ENCODE measurements at places on chromosomes 12 and 14.

GRCh38 chr12:126106706-126107105 lies 1041.5 kb downstream of the AACS start:
- no peak for DNase-seq

DNA sequence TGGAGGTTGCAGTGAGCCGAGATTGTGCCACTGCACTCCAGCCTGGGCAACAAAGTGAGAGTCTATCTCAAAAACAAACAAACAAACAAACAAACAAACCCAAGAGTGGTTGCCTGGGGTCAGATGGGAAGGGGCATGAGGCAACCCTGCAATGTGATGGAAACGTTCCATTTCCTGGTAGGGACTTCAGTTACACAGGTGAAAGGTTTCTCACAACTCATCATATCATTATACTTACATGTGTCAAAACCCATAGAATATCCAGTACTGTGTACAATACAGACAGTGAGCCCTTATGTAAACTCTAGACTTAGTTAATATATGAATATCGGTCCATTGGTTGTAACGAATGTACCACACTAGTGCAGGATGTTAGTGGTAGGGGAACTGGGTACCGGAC lies 7.2 kb upstream of the KLC1 start:
- no peak for DNase-seq

GRCh38 chr12:124501112-124501561 lies 66.3 kb downstream of the NCOR2 start:
- DNase-seq = no peak

- DNase-seq = no peak
Observed at GRCh38 chr14:97319691-97320090, 522.5 kb downstream of the VRK1 start.

DNA sequence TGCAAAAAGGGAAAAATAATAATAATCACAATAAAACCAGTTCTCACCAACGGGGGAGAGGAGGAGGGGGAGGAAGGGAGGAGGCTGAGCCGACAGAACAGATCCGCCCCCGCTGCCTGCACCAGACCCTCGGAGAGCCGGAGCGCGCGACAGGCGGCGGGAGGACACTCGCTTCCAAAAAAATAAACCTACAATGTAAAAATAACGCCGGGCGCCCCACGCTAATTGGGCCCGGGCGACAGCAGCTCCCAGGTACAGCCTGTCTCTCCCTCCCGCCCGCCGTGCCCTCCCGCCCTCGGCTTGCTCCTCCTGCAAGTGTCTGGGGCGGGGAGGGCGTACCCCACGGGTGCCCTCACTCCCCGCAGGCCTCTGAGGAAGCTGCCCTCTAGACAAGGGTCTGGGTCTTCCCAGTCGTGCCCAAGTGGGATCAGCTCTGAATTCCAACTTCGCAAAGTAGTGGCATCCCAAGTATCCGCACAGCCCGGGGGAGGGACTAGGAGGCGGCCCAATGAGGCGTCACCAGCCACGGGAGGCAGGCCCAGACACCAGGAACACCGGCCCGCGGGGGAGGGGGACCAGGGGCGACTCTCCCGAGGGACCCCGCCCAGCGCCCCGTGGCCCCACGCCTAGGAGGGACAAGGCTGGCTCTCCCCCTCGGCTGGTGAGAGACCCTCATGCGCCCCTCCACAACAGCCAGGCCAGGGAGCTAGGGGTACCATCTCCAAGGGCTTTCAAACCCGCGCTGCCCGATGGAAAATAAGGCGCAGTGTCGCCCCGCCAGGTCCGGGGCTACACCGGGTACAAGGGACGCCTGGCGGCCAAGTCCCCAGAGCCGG lies 1.0 kb downstream of the NCOR2 start:
- DNase-seq = peak; percentile 93

DNA sequence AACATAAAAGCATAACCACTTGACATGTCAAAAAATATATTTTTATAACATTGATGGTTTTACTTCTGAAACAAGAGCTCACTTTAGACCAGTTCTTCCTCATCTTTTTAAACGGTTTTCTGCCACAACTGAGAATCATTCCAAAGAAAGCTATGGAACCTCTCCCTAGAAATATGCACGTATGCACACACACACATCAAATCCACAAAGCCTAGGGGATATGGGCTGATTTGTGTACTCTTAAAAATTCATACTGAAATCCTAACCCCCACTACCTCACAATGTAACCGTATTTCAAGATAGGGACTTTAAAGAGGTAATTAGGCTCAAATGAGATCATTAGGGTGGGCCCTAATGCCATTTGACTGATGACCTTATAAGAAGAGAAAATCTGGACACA lies 19.3 kb downstream of the TMCC3 start:
- DNase-seq = no peak

DNA sequence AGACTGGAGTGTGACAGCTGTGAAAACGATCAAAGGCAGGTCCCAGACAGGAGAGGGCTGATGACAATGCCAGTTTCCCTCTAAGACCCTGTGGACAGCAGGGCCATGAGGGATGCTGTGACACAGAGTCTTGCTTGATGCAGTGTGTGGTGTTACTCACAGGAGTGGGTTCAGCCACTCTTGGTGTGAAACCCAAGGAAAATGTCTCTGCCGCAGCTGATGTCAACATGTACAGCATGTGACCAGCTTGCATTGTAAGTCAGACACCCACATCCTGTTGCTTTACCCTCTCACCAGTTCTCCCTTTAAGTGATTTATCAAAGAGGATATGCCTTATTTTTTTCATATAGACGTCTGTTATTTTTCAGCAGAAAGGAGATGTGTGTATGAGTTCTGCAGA lies 268.6 kb downstream of the BTG1 start:
- DNase-seq = peak; percentile 62

DNA sequence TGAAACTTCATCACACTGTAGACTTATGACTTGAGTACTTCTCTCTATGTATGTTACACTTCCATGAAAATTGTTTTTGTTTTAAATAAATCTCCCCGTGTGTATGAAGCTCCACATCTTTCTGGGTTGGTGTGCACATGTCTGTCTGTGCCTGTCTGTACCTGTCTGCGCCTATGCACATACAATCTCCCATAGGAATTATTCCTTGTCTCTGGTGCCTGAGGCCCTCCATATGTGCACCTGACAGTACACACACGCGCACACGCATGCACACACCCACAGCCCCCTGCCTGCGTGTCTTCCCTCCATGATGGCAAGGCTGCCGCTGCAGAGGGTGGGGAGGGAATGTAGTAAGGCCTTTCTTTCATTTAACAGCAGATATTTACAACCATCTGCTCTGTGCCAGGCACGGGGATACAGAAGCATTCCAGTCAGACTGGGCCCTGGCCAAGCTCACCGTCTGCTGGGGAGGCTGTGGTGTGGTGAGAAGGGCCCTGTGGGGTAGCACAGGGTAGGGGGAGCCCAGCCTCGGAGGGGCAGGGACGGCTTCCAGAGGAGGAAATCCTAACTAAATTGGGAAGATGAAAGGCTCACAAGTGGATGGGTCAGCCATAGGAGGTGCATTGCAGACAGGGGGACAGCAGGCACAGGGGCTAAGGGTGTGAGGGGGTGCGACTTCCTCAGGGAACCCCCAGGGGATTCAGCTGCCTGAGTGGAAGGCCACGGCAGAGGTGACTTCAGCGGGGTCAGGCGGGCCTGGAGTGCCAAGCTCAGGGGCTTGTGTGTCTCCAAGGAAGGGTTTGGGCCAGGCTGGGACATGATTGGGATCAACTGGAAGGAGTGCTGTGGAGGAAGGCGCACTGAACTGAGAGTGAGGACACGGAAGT lies 26.1 kb downstream of the KRT8 start:
- no peak for DNase-seq

- DNase-seq = no peak
Observed at GRCh38 chr14:52781629-52782028, 9.8 kb downstream of the GNPNAT1 start.

GRCh38 chr12:78392918-78393317 lies 471.7 kb upstream of the SYT1 start:
- no peak for DNase-seq

DNA sequence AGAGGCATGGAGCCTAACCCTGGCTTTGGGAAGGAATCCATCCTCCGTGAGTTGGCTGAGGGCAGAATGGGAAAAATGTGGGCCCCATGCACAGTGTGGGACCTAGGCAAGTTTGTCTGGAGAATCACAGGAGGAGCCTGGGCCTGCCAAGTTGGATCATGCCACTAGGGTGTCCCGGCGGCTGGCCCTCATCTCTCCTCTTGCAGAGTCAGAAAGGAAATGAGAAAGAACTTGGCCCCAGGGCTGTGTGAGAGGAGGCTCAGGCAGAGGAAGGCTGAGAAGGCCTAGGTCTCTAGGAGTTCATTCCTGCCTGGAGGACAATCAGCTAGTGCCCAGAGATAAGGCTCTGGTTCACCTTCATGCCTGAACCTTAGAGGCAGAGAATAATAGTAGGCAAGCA lies 2.5 kb upstream of the ESRRB start:
- DNase-seq = no peak

GRCh38 chr14:102344485-102344884 lies 18.2 kb downstream of the CINP start:
- no peak for DNase-seq

GRCh38 chr12:84636801-84637290 lies 275.8 kb downstream of the SLC6A15 start:
- DNase-seq = no peak

DNA sequence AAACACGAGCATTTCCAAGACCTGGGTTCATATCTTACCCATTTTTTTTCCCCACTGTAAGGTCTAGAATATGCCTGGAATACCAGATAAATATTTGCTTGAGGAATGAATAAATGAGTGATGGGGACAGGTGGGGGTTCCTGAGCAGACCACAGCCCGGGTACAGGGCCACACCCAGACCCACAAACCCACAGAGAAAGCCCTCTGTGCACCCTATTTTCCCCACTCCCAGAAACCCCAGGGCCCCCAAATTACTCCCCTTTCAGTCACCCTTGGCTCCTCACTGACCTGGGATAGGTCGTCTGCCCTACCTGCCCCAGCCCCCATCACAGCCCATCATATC lies 66.5 kb upstream of the DDX11 start:
- DNase-seq = peak; percentile 9

DNA sequence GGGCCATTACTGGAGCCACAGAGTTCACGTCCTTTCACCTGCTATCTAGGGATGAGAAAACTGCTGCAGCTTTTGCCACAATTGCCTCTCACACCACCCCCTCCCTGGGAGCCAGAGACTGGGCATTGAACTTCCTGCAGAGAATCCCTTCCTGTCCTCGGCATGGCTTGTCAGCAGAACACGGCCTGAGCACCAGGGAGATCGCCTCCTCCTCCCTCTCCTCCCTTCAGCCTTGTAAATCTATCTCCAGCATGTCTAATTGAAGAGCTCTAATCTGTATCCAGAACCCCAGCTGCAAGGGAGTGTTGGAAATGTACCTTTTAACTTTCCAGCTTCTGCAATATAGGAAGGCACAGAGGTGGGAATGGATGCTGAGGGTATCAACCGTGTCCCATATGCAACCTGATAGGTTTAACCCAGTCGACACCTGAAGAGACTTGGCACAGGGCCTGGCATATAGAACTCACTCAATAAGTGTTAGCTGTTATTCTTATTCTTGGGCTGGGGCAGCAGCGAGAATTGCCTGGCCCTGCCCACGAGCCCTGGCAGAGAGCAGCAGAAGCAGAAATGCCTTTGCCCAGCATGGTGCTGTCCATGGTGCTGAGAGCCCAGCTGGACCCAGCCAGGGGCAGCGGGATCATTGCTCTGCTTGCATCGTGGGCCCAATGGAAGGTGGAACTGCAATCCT lies 26.8 kb downstream of the TMEM63C start:
- peak; percentile 74 for DNase-seq

GRCh38 chr12:15116086-15116485 lies 105.1 kb downstream of the RERG start:
- no peak for DNase-seq

DNA sequence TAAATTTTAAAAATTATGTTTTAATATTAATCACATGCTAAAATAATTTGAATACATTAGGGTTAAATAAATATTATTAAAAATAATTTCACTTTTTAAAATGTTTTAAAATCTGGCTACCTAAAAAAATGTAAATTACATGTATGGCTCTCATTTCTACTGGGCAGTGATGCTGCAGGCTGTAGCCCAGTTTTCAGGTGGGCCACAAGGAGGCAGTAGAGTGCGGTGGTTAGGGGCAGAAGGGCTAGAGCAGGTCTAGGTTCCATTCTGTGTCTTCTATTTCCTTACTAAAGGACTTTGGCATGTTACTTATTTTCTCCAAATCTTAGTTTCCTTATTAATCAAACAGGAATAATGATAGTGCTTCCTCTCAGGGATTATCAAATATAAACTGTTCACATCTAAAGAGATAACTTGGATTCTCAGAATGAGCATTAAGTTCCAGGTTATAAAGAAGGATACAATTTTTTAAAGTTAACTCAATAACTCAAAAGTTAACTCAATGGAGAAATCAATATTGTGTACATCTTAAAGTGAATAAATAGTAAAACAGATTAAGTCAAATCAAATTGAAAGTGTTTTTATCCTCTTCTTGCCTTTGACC lies 54.9 kb upstream of the OVCH1 start:
- peak; percentile 55 for DNase-seq

- DNase-seq = no peak
Observed at GRCh38 chr12:109052097-109052413, 321 bp upstream of the USP30 start.

GRCh38 chr12:76346236-76346635 lies 2.0 kb downstream of the BBS10 start:
- no peak for DNase-seq

DNA sequence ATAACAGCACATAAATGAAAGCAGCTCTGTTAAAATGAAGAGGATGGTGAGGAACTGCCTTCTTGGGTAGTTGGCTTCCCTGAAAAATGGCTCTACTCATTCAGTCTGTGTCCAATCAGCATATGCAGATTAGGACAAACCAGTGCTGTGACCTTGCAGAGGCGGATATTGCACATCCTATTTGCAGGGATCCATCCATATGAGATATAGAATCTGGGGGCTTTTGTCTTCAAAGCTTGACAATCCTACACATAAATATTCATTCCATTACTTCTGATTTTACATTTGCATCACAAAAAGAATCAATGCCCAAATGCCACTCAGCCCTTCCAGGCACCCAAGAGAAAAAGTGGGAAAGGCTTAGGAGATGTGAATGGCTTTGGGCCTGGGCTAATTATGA lies 383.7 kb downstream of the EMP1 start:
- no peak for DNase-seq

DNA sequence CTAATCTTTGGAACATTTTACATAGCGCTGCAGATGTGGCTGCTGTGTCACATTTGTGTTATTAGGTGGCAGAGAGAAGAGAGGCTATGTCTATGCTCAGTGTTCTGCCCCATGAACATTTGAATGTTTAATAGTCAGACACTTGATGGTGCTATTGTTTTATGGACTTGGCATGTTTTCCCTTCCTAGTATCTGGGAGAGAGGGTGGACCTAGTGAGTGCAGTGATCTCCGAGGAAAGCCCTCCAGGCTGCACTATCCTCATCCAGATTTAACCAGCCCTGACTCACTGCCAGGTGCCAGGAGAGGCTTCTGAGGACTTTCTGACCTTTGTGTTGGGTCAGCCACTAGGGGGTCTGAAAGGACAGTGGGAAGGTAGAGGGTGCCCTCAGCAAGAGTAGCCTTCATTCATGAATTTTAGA lies 24.3 kb downstream of the ZFC3H1 start:
- no peak for DNase-seq

DNA sequence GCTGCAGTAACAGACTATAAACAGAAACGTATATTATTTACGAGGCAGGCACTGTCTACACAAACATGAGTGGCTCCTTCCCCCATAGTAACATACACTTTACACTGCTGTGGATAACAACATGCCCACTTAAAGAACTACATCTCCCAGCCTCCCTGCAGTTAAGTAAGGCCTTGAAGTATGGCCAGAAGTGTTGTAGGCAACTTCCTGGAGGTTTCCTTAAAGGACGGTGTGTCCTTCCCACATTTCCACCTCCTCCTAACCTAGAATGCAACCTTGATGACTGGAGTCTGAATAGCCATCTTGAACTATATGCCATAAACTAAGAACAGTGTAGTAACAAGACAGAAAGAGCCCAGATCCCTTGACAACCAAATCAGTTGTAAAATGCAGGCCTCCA lies 20.3 kb downstream of the MED13L start:
- no peak for DNase-seq
